ENCODE measurements at places on chromosomes 11 and 22. TPM values are rescaled to one million over a fixed set of nuclear protein-coding genes. Genes with fewer than 3 reads are reported as not detected.

Gene KCTD14
- total RNA-seq = 0.77 TPM

Gene SCGB1A1
- total RNA-seq = not detected

Gene GNAZ
- total RNA-seq = 1.3 TPM

Gene KLHL35
- 1.3 TPM for total RNA-seq

Gene MMP12
- 0.83 TPM for total RNA-seq

Gene SLC22A25
- total RNA-seq = not detected

Gene LRRC32
- 19.2 TPM for total RNA-seq

Gene KCNK4
- not detected for total RNA-seq

Gene POTEH
- not detected for total RNA-seq

Gene SULT4A1
- total RNA-seq = under 0.01 TPM

Gene PIH1D2
- total RNA-seq = 1.5 TPM

Gene NEFH
- 0.17 TPM for total RNA-seq

Gene SPON1
- 3.5 TPM for total RNA-seq

Gene C11orf87
- not detected for total RNA-seq

Gene ACR
- not detected for total RNA-seq

Gene OR6T1
- not detected for total RNA-seq

Gene PLAAT4
- 108 TPM for total RNA-seq

Gene PRSS23
- 194 TPM for total RNA-seq
